ENCODE measurements at places on chromosomes 7 and 10. TPM values are rescaled to one million over a fixed set of nuclear protein-coding genes. Genes with fewer than 3 reads are reported as not detected.

DNA sequence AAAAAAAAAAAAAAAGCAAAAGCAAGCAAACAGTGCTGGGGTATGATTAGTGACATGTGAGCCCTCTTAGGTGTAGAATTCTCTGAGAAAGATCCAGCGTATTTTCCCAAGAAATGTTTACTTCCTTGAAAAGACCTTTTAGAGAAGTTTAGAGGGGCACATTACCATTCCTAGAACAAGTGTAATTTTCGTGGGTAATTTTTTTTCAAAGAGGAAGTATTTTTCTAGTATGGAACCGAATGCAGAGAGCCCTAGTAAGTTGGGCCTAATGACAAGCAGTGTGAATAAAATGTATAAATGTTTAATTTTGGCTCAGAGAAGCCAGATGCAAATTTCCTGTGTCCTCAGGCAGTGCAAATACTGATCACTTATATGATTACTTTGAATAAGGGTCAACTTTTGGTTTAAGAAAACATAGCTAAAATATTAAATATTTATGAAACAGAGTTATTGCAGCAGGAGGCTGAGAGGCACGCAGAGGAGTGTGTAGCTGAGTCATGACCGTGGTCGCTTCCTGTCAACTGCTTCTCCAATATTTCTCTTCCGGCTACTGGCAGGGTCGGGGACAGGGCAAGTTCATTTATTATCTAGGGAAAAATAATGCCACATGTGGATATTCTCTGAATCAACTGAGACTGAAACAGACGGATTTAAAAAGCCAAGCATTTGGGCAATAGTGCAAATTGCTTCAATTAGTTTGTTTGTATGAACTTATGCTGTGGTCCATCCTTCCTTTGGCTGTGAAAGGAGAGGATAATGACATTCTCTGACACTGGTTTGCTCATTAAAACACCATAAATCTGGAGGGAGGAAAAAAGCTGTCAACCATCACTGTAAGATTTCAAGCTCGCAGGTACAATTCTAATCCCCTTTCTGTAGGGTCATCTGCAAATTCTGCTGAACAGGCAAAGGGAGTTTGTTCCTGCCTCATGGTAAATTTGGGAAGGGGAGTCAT, 495.2 kb downstream of the GLRX3 start:
- DNase-seq = no peak
- no peak overlapping the region for H3K4me3 ChIP-seq
- H3K27ac ChIP-seq = no peak overlapping the region
- no peaks in the 10 kb centered on the region for H3K4me1 ChIP-seq
- peaks cover 14% of the 10 kb centered on the region for H3K27me3 ChIP-seq

GRCh38 chr10:43407148-43407575, 1.8 kb downstream of the HNRNPF start:
- peak overlapping the region; percentile 100 for H3K27ac ChIP-seq
- DNase-seq = peak; percentile 67
- peaks cover 37% of the 10 kb centered on the region for H3K36me3 ChIP-seq
- H3K4me3 ChIP-seq = peak overlapping the region; percentile 99

GRCh38 chr10:104925232-104925851, 284.3 kb downstream of the SORCS3 start:
- peak; percentile 2 for DNase-seq
- H3K4me3 ChIP-seq = no peak overlapping the region
- H3K27me3 ChIP-seq = no peaks in the 10 kb centered on the region

DNA sequence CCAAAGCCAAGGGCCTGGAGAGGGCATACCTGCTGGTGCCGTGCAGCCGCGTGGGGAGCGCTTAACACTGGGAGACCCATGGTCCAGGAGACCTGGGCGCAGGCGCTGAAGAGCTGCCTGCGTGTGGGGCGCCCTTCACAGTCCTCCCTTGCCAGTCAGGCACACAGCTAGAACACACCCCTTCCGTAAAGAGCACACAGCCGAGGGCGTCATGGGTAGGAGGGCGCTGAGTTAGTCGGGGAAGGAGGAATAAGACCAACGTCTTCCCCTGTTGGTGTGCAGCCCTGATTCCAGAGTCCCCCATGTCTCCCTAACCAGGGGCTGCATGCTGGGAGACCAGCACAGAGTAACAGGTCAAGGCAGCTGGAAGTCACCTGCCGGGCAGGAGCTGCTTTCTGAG, 273.9 kb downstream of the USP6NL start:
- H3K4me1 ChIP-seq = peaks cover 9% of the 10 kb centered on the region
- H3K4me3 ChIP-seq = no peak overlapping the region
- H3K36me3 ChIP-seq = peaks cover 18% of the 10 kb centered on the region
- no peak overlapping the region for H3K27ac ChIP-seq
- no peak for DNase-seq

DNA sequence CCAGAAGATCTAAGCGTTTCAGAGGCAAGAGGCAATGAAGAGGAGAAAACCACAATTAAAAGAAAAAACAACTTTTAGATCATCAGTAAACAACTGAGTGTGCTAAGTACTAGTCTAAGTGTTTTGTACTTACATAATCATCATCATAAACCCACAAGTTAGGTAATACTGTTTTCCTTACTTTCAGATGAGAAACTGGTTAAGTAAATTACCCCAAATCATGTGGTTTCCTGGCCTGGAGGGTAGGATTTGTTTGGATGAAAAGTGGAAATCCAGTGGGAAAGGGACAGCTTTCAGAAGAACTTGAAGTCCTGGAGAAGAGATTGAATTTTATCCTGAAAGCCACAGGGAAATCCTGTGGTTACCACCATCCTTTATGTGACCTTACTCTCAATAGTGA, 463.3 kb downstream of the LRMDA start:
- H3K27ac ChIP-seq = no peak overlapping the region
- H3K4me1 ChIP-seq = no peaks in the 10 kb centered on the region
- H3K4me3 ChIP-seq = no peak overlapping the region
- DNase-seq = no peak
- no peaks in the 10 kb centered on the region for H3K27me3 ChIP-seq

DNA sequence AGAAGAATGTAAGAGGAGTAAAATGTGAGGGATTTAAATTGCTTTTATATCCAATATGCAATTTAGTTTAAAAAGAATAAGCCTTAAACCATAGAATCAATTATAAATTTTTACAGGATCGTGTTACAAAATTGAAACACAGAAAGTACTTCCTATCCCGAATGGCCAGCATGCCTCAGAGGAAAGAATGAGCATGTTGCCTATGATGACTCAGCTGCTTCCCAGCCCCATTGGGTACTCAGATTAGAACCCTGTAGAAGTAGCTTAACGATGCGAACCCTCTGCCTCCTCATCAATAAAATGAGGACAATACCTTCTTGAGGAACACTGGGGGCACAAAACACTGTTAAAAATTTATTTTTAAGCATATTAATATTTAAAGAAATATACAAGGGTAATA, 113.4 kb upstream of the CDK1 start:
- no peak for DNase-seq
- no peak overlapping the region for H3K27ac ChIP-seq
- no peak overlapping the region for H3K4me3 ChIP-seq

DNA sequence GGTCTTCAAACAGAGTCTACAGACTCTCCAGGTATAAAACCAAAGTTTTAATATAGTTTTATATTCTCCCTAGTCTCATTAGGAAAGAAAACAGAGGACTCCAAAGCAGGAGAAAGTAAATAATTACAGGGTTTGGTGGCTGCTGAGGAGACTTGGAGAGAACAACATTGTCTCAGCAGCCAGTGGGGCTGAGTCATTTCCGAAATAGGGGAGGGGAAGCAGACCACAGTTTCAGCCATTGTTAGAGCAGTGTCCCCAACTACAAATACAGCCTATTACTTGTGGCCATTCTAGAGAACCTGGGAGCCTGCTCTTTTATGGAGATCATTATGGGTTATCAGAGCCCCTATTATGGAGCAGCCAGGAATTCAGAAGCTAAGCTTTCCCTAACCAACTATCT, 44.2 kb upstream of the A1CF start:
- no peaks in the 10 kb centered on the region for H3K27me3 ChIP-seq
- no peaks in the 10 kb centered on the region for H3K36me3 ChIP-seq
- H3K4me3 ChIP-seq = no peak overlapping the region
- no peaks in the 10 kb centered on the region for H3K4me1 ChIP-seq
- DNase-seq = no peak

GRCh38 chr7:105088456-105088855, 74.5 kb downstream of the KMT2E start:
- no peaks in the 10 kb centered on the region for H3K27me3 ChIP-seq
- H3K4me1 ChIP-seq = peaks cover 18% of the 10 kb centered on the region
- DNase-seq = no peak
- H3K36me3 ChIP-seq = peaks cover 34% of the 10 kb centered on the region
- no peak overlapping the region for H3K4me3 ChIP-seq

TMEM139 gene
- total RNA-seq = 0.73 TPM

RHOBTB1 gene
- not detected for total RNA-seq

DNAH11 gene
- total RNA-seq = 1.7 TPM

All from activated T-helper 1 cell treated with anti-CD3 and anti-CD28 coated beads, Interleukin-12 subunit alpha, Interleukin-12 subunit beta, Interleukin-2, Interleukin-4 antibody, amounts not matched to agents 30 ng/mL and 10 ng/mL and 1 ng/mL, durations not matched to agents 14 hours and 24 hours and 36 hours (primary cell).